CD4-positive, alpha-beta T cell treated with Interleukin-4 for 4 hours (primary cell): ENCODE measurements at places on chromosomes 4 and X.

GRCh38 chrX:15416133-15416993 lies 32.1 kb upstream of the VEGFD start:
- DNase-seq = no peak

GRCh38 chrX:86370927-86371326 lies 222.7 kb downstream of the DACH2 start:
- no peak for DNase-seq

GRCh38 chrX:136130931-136131833 lies 16.2 kb upstream of the FHL1 start:
- DNase-seq = no peak

DNA sequence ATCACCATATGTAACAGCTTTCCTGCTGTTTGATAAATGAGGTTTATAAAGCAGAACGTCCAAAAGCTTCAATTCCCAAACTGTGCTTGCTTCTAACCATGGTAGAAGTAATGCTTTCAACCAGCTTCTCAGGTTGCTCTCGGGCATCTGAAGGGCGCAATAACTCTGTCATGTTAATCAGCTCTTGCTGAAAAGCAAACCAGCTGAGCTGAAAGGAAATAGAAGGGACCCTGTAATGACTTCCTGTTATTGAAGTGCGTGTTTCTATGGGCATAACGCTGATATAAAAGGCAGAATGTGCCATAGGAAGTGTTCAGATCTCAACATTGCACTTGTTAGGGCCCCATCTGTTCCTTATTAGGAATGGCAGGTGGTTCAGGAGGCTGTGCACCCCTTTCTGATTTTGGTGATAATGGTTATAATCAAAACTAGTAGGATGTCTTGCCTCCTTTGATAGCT lies 21.2 kb downstream of the HERC3 start:
- peak; percentile 82 for DNase-seq

DNA sequence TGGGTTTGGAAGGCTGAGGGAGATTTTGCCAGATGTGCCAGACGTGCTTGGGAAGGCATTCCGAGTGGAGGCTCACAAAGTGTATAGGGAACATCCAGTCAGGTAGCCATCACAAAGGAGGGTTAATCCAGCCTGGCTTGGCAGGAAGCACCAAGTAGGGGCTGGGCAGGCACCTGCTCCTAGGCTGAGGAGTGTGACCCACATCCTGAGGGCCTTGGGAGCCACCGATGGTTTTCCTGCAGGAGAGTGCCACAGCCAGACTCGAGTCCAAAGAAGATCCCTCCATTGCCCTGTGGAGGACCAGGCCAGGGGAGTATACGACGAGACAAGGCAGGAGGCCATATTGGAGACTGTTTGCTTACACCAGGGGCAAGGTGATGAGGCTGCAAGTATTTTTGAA lies 47.2 kb downstream of the PNMA5 start:
- no peak for DNase-seq

DNA sequence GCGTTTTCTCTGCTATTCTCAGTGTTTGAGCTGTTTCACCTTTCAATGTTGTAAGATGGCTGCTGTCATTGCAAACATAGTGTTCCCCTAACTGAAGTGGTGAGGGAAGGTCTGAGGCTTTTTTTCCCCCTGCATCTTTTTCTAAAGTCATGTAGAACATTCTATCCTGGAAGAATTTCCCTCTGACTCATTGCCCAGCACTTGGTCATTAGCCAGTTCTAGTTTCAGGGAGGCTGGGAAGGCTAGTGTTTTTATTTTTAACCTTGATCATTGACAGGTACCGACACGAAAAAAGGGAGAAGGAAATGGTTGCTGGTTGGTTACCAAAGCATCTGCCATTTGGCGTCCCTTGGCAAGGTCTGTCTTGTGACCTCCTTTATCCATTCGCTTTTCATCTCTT lies 6.6 kb downstream of the LANCL3 start:
- DNase-seq = no peak

DNA sequence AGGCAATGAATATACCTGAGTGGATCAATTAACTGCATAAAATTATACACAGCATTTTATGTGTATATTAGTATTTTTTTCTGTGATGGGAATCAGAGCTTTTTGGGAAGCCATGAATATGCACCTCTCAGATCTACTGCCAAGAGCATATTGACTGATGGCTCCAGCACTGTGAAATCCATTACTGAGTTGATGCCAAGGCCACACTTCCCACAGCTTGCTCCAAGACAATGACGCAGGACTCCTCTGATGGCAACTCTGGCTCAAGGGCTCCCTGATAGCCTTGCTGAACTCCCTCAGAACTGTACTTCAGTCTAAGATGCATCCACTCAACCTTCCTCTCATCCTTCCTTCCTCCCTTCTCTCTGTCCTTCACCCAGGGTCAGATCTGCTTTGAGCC lies 82.7 kb downstream of the OTC start:
- DNase-seq = no peak

DNA sequence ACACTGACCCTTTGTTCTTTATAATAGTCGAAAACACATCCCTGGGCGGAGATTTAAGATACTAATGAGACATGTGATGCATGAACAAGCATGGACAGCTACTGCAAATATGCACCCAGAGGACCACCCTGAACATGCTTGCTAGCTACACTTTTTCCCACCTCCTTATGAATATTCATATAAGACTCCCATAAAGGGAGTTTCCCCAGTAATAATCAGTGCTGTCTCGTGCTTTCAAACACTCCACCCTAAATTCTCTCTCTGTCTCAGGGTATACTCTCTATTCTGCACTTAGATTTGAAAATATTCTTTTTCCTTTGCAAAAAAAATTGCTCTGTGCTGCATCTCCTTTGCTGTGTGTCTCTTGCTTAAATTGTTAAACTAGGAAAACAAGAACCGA lies 64.4 kb upstream of the CT45A1 start:
- no peak for DNase-seq

DNA sequence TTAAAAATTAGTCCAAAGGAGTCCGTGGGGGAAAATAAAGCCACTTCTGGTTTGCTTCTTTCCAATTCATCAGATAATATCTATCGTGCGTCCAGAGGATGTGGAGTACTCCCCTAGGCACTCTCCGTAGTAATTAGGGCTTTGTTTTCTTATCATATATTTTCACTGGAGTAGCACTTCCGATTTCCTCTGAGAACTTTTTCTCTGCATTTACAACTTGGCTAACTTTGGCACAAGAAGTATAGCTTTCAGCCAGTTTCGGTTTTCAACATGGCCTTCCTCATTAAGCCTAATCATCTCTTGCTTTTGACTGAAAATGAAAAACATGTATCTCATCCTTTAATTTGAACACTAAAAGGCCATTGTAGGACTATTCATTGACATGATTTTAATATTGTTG lies 80.5 kb downstream of the CASP3 start:
- no peak for DNase-seq

- DNase-seq = no peak
Measured at GRCh38 chrX:22314692-22315091, 42.0 kb downstream of the CBLL2 start.

- no peak for DNase-seq
Measured at GRCh38 chrX:42247241-42247640, 323.9 kb upstream of the CASK start.

DNA sequence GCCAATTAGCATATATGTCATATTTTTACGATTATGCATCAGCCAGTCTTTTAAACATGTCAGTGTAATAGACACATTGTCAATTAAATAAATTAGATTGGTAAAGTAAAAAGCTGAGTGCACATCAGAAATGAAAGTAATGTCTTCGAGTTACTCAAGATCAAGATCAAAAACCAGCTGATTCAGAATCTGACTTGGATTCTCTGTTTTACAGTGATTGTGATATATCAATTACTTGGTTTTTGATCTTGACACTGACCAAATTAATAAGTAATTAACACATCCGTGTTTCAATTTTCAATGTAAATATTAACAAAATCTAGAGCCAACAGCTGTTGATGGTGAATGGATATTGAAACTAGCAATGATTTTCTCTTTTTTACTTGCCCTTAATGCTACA lies 311.6 kb downstream of the PDGFC start:
- no peak for DNase-seq

- DNase-seq = no peak
Measured at GRCh38 chr4:102663073-102663472, 97.7 kb downstream of the MANBA start.

DNA sequence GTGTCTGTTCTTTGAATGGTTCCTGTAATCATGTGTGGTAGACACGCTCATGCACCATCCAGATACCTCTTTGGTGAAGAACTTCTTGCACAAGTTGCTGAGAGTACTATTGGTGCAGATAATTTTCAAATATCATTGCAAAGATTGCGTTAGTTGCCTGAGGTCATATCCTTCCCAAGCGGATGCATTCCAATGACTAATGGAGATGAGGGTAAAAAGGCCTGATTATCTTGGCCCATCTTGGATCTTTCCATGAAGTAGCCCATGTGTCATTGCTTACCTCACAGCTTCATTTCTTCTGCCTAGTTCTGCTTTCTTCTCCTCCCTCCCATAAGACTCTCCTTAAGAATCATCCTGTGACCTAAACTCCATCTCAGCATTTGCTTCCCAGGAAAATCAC lies 384.9 kb upstream of the CNKSR2 start:
- DNase-seq = no peak

- no peak for DNase-seq
Measured at GRCh38 chr4:7155590-7156071, 36.7 kb upstream of the SORCS2 start.

DNA sequence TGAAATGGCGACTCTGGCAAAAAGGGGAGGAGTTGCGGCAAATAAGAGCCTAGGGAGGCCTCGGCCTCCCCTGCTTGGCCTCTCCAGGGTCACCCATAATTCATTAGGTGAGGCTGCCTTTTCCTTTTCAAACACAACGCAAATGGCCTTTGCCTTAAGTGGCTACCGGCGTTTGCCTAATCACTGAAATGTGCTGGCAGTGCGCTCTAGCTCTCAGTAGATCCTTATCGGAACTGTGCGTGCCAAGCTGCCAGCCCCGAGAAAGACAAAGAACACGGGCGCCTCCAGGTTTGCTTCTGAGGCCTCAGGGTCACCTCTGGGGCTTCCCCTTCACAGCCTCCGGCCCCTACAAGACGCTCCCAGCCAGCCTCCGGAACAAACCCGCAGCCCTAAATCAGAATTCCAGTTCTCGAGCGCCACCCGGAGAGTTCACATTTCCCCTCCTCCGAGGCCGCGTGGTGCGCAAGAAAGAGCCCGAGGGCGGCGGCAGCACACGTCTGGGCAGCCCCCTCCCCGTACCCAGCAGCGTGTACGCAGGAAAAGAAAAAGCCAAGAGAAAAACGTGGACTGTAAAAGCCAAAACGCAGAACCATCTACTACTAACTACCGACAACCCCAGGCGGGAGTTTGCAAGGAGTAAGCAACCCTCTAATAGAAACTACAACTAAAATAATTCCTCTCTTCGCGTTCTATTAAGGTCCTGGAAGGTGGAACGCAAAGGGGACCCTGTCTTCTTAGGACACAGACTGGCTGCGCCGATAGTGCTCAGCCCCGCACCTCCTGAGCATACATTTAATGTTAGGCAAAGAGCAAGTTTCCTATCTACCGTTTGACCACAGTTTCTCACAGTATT lies 76.5 kb upstream of the BCOR start:
- DNase-seq = peak; percentile 50

GRCh38 chr4:112514647-112515197 lies 1.3 kb downstream of the NEUROG2 start:
- DNase-seq = no peak

DNA sequence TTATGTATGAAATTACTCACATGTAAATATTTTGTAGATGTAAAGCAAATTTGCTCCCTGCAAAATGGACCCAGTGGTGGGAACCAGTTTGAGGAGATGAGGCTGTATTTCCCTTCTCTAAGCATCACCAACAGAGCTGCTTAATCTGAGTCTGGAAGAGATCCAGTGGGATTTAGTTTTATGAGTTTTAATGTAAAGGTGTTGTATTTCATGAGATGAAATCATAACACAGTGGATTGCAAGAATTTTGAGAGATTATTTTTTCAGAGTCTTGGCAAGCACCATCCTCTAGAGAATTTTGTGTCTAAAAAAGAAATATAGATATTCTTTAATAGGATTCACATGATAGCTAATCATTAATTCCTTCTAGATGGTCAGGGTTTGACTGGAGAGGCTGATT lies 35.6 kb upstream of the SFRP2 start:
- DNase-seq = no peak

GRCh38 chr4:152290366-152290921 lies 245.4 kb downstream of the FBXW7 start:
- no peak for DNase-seq

DNA sequence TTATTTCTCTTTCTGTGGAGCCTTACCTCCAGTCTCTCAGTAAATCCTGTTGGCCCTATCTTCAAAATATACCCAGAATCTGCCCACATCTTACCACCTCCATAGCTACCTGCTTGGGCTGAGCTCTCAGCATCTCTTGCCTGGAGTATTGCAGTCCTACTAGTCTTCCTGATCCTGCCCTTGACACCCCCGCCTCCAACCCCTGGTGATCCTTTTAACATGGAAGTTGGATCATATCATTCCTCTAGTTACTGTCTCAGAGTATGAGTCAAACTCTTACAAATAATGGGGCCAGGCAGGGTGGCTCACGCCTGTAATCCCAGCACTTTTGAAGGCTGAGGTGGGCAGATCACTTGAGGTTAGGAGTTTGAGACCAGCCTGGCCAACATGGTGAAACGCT lies 43.1 kb upstream of the SETD7 start:
- no peak for DNase-seq

DNA sequence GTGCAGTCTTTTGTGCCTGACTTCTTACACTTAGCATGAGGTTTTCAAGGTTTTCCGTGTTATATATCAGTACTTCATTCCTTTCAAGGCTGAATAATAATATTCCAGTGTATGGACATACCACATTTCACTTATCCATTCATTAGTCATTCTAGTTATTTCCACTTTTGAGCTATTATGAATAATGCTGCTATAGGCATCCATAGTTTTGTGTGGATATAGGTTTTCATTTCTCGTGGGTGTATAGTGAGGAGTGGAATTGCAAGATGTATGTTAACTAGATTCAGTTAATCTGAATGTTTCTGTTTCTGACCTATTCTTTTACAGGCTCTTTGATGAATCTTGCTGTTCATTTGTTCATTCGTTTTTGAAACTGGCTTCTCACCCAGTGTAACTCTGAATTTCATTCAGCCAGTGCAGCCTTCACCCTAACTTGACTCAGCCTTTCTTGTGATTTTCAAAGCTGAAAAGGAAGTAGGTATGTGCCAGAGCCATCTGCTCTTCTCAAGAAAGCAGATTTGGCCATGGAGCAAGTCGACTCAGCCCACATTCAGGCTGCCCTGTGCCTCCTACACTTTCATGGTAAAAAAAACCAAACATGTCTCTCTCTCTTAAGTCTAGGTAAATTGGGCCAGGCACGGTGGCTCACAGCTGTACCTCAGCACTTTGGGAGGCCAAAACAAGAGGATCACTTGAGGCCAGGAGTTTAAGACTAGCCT lies 56.3 kb upstream of the NOCT start:
- DNase-seq = no peak

GRCh38 chr4:57710053-57710452 lies 599.9 kb upstream of the IGFBP7 start:
- DNase-seq = no peak

DNA sequence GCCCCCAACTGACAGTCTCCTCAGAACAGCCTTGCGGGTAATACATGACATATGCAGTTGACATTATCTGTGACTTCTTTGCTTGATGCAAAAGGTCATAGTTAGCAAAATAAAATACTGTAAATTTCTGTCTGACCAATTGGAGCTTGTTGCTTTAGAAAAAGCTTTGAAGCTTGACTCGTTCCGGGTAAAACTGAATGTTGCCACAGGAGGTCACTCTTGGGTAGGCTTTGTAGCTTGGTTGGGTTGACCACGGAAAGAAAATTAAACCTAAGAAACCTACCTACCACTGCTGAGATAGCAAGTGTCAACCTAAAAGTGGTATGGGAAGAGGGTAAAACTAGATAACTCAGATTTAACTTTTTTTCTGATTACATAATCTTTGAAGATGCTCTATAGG lies 23.2 kb downstream of the PRPS2 start:
- DNase-seq = peak; percentile 29
